Activated T-helper 1 cell treated with anti-CD3 and anti-CD28 coated beads, Interleukin-12 subunit alpha, Interleukin-12 subunit beta, Interleukin-2, Interleukin-4 antibody, amounts not matched to agents 30 ng/mL and 10 ng/mL and 1 ng/mL, durations not matched to agents 14 hours and 24 hours and 36 hours (primary cell): ENCODE measurements at places on chromosomes 6 and 20.
A peak's percentile ranks its signal among the peaks of the same experiment; 100 is the strongest.

GRCh38 chr6:110768057-110768456, 47.2 kb downstream of the CDK19 start:
- H3K27ac ChIP-seq = no peak overlapping the region
- H3K36me3 ChIP-seq = peaks cover 18% of the 10 kb centered on the region
- no peak overlapping the region for H3K4me3 ChIP-seq
- H3K4me1 ChIP-seq = no peaks in the 10 kb centered on the region

DNA sequence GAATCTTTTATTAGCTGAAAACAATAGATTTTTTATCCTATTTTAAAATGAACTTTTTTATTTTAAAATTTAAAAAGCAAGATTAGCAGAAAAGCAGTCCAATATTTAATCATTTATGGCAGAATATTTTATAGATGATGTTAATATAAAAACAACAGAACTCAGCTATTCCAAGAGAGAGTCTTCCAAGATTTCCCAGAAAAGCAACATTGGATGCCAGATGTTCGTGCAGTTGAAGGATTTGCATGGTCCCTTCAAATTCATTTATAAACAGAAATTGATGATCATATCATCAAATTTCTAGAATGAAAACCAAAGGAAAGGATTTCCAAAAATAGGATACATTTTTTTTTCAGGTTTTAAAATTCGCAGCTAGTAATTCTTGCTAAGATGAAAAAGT, 25.4 kb upstream of the CNKSR3 start:
- H3K27ac ChIP-seq = no peak overlapping the region
- peaks cover 7% of the 10 kb centered on the region for H3K27me3 ChIP-seq
- no peaks in the 10 kb centered on the region for H3K36me3 ChIP-seq
- H3K4me1 ChIP-seq = no peaks in the 10 kb centered on the region

DNA sequence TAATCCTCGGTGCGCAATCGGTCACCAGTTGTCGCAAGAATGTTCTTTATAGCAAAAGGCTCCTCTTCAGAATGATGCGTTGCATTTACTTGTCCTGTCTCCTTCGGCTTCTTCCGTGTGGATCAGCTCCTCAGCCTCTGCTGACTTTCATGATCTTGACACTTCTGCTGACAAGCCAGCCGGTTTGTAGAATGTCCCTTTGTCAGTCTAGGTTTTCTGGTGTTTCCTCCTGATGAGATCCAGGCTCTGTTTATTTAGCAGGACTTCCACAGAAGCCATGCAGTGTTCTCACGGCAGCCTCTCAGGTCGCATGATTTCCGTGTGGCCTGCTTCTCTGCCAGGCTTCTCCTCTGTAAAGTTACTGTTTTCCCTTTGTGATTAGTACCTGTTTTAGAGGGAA, 66.9 kb downstream of the STX11 start:
- H3K4me3 ChIP-seq = peak overlapping the region; percentile 93
- peaks cover 37% of the 10 kb centered on the region for H3K4me1 ChIP-seq
- no peak for DNase-seq
- peaks cover 6% of the 10 kb centered on the region for H3K27me3 ChIP-seq

DNA sequence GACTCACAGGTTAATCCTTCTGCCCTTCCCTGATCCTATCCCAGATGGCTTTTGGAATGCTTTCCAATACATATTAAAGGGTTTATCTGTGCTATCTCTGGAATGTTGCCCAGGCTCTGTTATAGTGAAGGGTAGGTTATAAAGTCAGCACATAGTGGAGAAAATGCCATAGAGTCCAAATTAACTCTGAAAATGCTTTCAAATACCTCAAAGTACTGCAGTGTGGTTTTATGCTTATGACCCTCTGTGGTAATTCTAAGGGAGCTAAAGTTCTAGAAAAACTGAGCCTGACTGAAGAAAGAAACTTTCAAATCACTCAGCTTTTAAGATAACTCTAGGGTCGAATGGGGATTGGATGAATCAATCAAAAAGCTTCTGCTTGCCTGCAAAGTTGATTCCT, 159.8 kb downstream of the PLCB1 start:
- H3K27ac ChIP-seq = no peak overlapping the region
- DNase-seq = no peak
- no peaks in the 10 kb centered on the region for H3K4me1 ChIP-seq
- H3K4me3 ChIP-seq = no peak overlapping the region
- H3K27me3 ChIP-seq = peaks cover 2% of the 10 kb centered on the region

GRCh38 chr6:156347246-156347645, 429.9 kb upstream of the ARID1B start:
- DNase-seq = no peak
- H3K27me3 ChIP-seq = no peaks in the 10 kb centered on the region
- H3K36me3 ChIP-seq = no peaks in the 10 kb centered on the region
- no peak overlapping the region for H3K4me3 ChIP-seq

GRCh38 chr20:51269671-51270070, 246.8 kb upstream of the KCNG1 start:
- H3K4me1 ChIP-seq = no peaks in the 10 kb centered on the region
- H3K36me3 ChIP-seq = no peaks in the 10 kb centered on the region
- no peak for DNase-seq
- no peak overlapping the region for H3K27ac ChIP-seq

- peaks cover 61% of the 10 kb centered on the region for H3K4me1 ChIP-seq
- peak overlapping the region; percentile 96 for H3K4me3 ChIP-seq
- H3K27me3 ChIP-seq = no peaks in the 10 kb centered on the region
- DNase-seq = no peak
Observed at GRCh38 chr6:129709196-129709768, 695 bp downstream of the ARHGAP18 start.

DNA sequence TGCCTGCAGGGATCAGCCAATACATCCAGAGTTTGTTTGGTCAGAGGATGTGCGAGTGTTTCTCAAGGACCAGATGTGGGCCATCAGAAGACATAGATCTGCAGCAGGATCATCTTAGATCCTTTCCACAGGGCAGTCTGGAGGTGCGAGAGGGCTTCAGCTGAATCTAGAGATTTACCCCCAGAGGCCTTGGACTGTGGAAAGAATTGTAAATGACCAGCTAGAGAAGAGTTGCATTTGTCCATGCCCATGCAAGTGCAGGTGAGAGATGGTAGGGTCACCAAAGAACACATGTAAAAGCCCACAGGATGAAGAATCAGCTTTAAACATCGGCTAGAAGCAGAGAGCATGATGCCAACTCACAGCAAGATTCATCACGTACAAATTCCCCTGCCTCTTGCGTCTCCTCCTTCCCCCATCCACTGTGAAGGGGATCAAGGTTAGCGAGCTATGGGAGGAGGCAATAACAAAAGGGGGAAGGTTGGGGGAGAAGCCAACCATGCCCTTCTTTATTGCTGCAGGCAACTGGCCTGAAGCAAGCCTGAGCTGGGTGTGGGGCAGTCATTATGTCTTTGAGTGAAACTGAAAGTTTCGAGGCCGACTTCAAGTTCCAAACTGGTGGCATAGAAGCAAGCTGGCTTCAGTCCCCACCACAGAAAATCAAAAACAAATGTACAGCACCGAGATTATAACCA, 83.5 kb downstream of the SCML4 start:
- DNase-seq = no peak
- H3K36me3 ChIP-seq = peaks cover 23% of the 10 kb centered on the region
- peak overlapping the region; percentile 56 for H3K27ac ChIP-seq
- H3K4me1 ChIP-seq = peaks cover 58% of the 10 kb centered on the region
- peak overlapping the region; percentile 51 for H3K4me3 ChIP-seq
- H3K27me3 ChIP-seq = peaks cover 4% of the 10 kb centered on the region

DNA sequence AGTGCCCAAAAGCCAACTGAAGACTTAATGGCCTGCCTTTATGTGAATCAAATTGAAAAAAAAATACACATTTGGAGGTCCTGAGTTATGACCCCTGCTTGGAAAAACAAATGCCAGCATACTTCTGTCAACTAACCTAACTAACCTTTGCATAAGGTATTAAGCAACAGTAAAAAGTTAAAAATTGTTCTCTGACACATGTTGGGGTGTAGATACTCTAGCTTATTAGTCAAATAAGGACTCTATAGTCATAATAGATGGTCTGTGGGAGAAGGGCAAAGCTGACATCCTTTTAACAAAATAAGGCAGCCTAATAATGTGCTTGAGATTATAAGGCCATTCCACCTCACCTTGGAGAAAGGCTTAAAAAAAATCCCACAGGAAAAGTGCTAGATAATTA, 140.5 kb downstream of the HIVEP2 start:
- no peak overlapping the region for H3K27ac ChIP-seq
- no peak overlapping the region for H3K4me3 ChIP-seq
- H3K27me3 ChIP-seq = no peaks in the 10 kb centered on the region
- H3K36me3 ChIP-seq = peaks cover 45% of the 10 kb centered on the region
- H3K4me1 ChIP-seq = peaks cover 69% of the 10 kb centered on the region
- DNase-seq = no peak

DNA sequence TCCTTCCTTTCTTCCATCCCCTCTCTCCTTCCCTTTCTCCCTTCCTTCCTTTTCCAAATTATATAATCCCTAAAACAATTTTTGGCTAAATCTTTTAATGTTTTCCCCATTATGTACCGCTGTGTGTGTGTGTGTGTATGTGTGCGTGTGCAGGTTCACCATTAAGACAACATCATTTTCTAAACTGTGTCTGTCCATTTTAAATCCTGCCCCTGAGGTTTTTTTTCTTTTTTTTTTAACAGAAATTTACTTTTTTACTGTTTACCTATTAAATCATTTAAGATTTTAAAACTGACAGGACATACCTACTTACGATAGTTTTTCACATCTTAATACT, 366.3 kb upstream of the EPHA7 start:
- no peak overlapping the region for H3K27ac ChIP-seq
- no peak for DNase-seq
- no peaks in the 10 kb centered on the region for H3K4me1 ChIP-seq
- no peak overlapping the region for H3K4me3 ChIP-seq
- H3K27me3 ChIP-seq = no peaks in the 10 kb centered on the region

GRCh38 chr6:147903321-147903720, 394.8 kb downstream of the SAMD5 start:
- no peaks in the 10 kb centered on the region for H3K36me3 ChIP-seq
- no peak for DNase-seq
- H3K27me3 ChIP-seq = no peaks in the 10 kb centered on the region
- no peak overlapping the region for H3K27ac ChIP-seq

DNA sequence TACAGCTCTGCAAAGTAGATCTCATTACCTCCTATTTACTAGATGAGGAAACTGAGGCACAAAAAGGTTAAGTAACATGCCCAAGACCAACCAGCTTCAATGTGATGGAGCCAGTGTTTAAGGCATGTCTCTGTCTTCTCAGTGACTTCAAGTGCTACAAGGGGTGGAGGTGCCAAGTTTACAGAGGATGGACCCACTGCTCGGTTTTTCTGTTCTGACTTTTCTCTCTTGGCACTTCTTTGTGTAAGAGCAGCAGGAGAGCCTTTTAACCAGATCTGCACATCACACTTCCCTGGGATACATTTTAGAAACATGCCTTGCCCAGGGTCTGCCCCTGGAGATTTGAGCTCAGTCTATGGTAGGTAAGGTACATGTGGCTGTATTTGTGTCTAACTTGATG, 9.8 kb downstream of the WRNIP1 start:
- H3K27ac ChIP-seq = no peak overlapping the region
- H3K4me3 ChIP-seq = no peak overlapping the region

DNA sequence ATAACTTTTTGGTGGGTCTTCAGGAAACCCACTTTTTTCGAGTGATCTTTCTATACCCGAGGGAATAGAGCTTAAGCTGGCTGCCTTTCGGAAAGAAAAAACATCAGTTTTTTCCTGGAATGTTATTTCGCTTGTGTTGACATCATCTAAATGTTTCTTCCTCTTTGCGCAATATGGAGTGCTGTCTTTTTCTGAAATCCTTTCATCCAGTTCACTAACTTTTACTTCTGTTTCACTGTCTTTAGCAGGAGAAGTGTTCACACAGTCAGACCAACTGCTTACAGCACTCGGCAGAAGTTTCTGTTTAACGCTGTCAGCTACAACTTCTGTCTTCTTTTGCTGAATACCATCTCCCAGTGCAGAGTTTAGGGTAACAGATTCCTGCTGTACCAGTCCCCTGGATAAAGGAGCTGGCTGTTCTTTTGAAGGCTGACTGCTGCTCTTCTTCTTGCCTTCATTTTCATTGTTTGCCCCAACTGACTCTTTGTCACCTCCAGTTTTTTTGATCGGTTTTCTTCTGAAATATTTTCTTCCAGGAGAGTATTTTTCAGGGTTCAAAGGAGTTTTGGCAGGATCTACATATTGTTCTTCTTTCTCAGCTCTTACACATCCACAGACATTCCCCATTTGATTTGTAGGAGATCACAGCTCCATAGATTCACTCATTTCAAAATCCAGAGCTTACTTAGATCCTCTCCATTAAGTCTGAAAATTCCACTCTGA, 50.0 kb upstream of the DST start:
- H3K36me3 ChIP-seq = no peaks in the 10 kb centered on the region
- no peak for DNase-seq
- no peak overlapping the region for H3K27ac ChIP-seq
- H3K27me3 ChIP-seq = peaks cover 5% of the 10 kb centered on the region
- H3K4me1 ChIP-seq = no peaks in the 10 kb centered on the region

DNA sequence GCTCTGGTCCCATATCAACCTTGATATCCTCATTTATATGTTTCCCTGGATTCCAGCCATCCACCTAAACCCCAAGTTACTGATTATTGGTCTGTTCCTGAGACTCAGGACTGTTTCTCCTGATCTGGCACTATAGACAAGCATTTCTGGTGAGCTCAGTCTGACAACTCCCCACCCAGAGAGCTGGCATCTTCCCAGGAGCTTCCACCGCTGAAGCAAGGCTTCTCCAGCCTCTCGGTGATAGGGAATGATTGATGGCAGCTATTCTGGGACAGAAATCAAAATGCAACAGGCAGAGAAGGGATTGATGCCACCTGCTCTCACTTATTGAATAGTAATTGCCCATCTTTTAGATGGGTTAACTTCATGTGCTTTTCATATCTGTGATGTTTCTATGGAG, 169.7 kb upstream of the GGTLC1 start:
- H3K4me3 ChIP-seq = no peak overlapping the region
- H3K4me1 ChIP-seq = peaks cover 8% of the 10 kb centered on the region
- DNase-seq = no peak
- H3K27me3 ChIP-seq = peaks cover 5% of the 10 kb centered on the region

DNA sequence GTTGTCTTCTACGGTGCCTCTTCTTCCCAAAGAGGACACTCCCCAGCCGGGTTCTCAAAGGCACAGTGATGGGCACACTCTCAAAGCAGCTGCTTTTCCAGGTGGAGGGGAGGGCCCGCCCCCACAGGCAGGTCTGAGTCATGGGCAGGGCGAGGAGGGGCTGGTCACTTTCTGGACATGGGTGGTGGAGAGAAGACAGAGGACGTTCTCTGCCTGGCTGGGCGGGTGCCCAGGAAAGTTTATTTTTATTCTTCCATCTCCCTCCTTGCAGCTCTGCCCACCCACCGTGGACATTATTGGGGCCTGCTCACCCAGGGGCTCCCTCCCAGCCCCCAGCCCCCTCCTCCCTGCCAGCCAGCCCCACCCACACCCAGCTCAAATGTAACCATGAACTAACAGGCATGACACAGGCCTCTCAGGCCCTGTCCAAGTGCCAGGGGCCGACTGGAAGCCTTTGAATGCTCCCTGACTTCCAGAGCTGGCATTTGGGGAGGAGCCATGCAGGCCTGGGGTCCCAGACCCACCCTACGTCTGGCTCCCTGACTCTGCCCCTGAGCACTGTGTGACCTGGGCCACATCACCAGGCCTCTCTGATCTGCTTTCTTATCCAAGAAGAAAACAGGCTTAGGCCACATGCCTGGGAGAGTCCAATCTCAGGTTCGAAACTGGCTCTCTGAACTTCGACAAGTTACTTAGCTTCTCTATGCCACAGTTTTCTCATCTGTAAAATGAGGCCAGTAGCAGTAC, 8.0 kb downstream of the TGM2 start:
- no peak for DNase-seq
- no peak overlapping the region for H3K27ac ChIP-seq
- no peak overlapping the region for H3K4me3 ChIP-seq
- peaks cover 10% of the 10 kb centered on the region for H3K4me1 ChIP-seq
